ENCODE measurements at places on chromosomes 3 and 15.
A peak's percentile ranks its signal among the peaks of the same experiment; 100 is the strongest.

GRCh38 chr3:142997330-142997729 lies 4.0 kb upstream of the U2SURP start:
- peaks cover 25% of the 10 kb centered on the region for H3K4me1 ChIP-seq
- H3K27ac ChIP-seq = no peak overlapping the region
- no peaks in the 10 kb centered on the region for H3K36me3 ChIP-seq
- DNase-seq = no peak
- H3K27me3 ChIP-seq = no peaks in the 10 kb centered on the region
- no peak overlapping the region for H3K4me3 ChIP-seq

DNA sequence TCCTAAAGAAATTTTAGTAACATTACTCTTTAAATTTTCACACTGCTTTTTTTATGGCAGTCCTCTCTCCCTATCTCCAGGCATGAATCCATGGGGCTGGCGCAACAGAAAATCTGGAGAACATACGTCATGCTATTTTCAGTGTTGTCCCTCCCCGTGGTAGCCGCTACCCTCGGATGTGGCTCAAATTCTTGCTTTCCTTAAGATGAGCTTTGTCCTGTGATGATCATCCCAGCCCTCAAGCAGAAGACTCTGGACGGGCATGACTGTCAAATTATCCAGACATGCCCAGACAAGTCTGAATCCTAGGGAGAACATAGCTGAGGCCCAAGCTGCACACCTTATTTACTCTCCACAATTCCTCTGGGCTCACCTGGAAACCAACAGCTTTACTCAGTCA lies 49.1 kb downstream of the FMN1 start:
- no peaks in the 10 kb centered on the region for H3K27me3 ChIP-seq
- H3K27ac ChIP-seq = no peak overlapping the region
- H3K36me3 ChIP-seq = no peaks in the 10 kb centered on the region
- H3K4me3 ChIP-seq = no peak overlapping the region

GRCh38 chr15:101131489-101132389 lies 120.1 kb downstream of the CHSY1 start:
- no peak overlapping the region for H3K27ac ChIP-seq
- H3K27me3 ChIP-seq = no peaks in the 10 kb centered on the region
- peaks cover 25% of the 10 kb centered on the region for H3K4me1 ChIP-seq
- DNase-seq = no peak

GRCh38 chr3:32816439-32817256 lies 1.1 kb upstream of the TRIM71 start:
- peaks cover 5% of the 10 kb centered on the region for H3K36me3 ChIP-seq
- H3K4me1 ChIP-seq = peaks cover 18% of the 10 kb centered on the region
- H3K27ac ChIP-seq = no peak overlapping the region
- H3K27me3 ChIP-seq = peaks cover 42% of the 10 kb centered on the region
- DNase-seq = peak; percentile 75
- peak overlapping the region; percentile 82 for H3K4me3 ChIP-seq

DNA sequence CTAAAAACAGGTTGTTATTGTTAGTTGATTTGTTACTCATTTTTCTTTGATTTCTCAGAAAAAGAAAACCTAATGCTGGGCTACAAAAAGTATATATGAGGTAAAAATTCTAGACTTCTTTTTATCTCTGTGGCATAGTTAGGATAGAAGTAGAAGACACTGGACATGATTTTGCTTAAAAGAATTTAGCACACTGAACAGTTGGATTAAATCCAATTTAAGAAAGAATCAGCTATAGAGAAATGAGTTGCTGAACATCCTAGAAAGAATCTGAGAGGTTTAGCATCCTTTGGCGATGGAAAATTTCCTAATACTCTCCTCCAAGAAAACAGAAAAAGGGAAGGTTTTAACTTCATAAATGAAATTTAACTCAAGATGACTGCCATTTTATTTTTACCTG lies 259.7 kb downstream of the TBL1XR1 start:
- H3K36me3 ChIP-seq = peaks cover 5% of the 10 kb centered on the region
- peaks cover 36% of the 10 kb centered on the region for H3K4me1 ChIP-seq
- H3K27ac ChIP-seq = peak overlapping the region; percentile 18
- no peak overlapping the region for H3K4me3 ChIP-seq

DNA sequence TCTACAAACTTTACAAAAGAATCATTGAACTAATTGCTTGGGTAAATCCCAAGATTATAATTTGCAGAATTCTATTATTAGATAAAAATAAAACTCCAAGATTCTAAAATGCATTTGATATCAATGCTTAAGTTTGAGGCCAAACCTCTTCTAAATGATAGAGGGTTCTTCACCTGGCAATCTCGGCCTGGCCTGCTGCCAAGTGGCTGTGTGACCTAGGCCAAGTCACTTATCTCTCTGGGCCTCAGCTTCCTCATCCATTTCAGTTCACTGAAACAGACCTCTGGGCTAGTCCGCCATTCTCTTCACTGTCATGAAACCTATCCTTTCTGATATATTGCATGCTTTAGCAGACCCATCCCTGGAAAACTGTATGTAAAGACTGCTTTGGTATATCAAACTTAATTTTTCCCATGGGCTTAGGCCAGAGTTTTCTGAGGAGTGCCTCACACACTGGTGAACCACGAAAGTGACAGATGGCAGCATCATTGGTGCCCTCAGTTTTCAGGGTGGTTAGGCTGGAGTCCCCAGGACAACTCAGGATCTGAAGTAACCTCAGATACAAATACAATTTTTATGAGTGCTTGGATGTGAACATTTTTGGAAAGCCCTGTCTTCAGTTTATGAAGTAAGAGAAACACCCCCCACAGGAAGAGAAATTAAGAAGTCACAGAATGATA lies 21.8 kb downstream of the NUDT16 start:
- no peak overlapping the region for H3K4me3 ChIP-seq
- peaks cover 10% of the 10 kb centered on the region for H3K27me3 ChIP-seq
- peaks cover 21% of the 10 kb centered on the region for H3K4me1 ChIP-seq
- no peaks in the 10 kb centered on the region for H3K36me3 ChIP-seq
- DNase-seq = no peak

DNA sequence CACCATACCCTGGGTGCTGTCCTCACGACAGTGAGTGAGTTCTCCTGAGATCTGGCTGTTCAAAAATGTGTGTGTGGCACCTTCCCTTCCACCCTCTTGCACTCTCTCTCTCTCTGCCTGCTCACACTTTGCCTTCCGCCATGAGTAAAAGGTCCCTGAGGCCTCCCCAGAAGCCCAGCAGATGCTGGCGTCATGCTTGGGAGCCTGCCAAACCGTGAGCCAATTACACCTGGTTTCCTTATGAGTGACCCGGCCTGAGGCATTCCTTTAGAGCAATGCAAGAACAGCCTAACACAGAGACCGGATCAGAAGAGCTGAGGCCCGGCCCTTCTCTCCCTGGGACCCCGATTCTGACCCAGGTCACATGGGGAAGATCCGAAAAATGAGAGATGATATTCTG lies 15.4 kb downstream of the TMEM44 start:
- DNase-seq = no peak
- H3K4me3 ChIP-seq = no peak overlapping the region
- H3K27me3 ChIP-seq = no peaks in the 10 kb centered on the region
- peak overlapping the region; percentile 24 for H3K27ac ChIP-seq
- peaks cover 12% of the 10 kb centered on the region for H3K36me3 ChIP-seq
- H3K4me1 ChIP-seq = no peaks in the 10 kb centered on the region

GRCh38 chr3:188722963-188723362 lies 448.8 kb upstream of the TPRG1 start:
- no peaks in the 10 kb centered on the region for H3K27me3 ChIP-seq
- H3K4me3 ChIP-seq = no peak overlapping the region
- no peak for DNase-seq
- no peak overlapping the region for H3K27ac ChIP-seq

DNA sequence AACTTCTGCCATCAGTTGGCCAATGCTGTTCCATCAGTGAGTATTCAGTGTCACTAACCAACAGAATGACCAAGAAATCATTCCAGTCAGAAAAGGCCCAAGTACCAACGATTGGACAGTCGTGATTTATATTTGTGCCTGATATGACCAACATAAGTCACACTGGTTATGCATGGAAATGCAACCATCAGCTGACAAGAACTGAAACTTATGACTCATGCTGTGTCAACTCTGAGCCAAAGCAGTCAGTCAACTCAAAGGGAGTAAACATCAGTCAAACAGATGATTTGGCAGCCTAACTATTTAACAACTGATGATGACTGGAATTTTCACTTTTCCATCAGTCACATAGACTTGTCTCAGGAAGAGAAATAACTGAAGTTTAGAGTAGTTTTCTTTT lies 142.4 kb downstream of the ANXA2 start:
- DNase-seq = no peak
- H3K4me1 ChIP-seq = no peaks in the 10 kb centered on the region
- H3K27me3 ChIP-seq = peaks cover 45% of the 10 kb centered on the region
- no peak overlapping the region for H3K4me3 ChIP-seq

All from chondrocyte (in vitro differentiated cells).